ENCODE measurements at places on chromosomes 3 and 15. TPM values are rescaled to one million over a fixed set of nuclear protein-coding genes. Genes with fewer than 3 reads are reported as not detected.

DNA sequence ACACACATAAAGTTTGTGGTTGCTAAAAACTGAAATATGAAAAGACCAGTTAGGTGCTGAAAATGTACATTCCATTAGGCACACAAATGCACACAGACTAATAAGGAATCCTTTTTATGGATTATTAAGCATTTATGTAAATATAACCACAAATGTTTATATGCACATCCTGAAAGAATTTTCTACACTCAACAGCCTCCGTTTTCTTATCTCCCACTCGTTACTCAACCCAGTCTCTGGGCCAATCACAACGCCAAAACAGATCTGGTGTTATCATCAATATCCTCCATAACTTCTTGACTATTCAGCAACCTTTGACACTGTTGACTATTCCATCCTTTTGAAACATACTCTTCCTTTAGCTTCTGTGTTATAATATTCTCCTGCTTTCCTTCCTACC, 136.4 kb downstream of the ATP8B4 start:
- no peak overlapping the region for H3K4me3 ChIP-seq
- no peaks in the 10 kb centered on the region for H3K36me3 ChIP-seq
- no peak for DNase-seq
- H3K27me3 ChIP-seq: no peaks in the 10 kb centered on the region
- H3K4me1 ChIP-seq: peaks cover 3% of the 10 kb centered on the region
- H3K27ac ChIP-seq: peak overlapping the region; percentile 15

- DNase-seq: no peak
- H3K27me3 ChIP-seq: no peaks in the 10 kb centered on the region
- H3K4me1 ChIP-seq: no peaks in the 10 kb centered on the region
- no peak overlapping the region for H3K27ac ChIP-seq
- H3K36me3 ChIP-seq: no peaks in the 10 kb centered on the region
Measured at GRCh38 chr3:113673593-113673992, 22.8 kb downstream of the USF3 start.

GRCh38 chr3:139473155-139473771, 3.1 kb downstream of the RBP2 start:
- H3K4me1 ChIP-seq: peaks cover 17% of the 10 kb centered on the region
- peak; percentile 50 for DNase-seq
- no peaks in the 10 kb centered on the region for H3K36me3 ChIP-seq
- no peak overlapping the region for H3K4me3 ChIP-seq
- H3K27ac ChIP-seq: peak overlapping the region; percentile 55
- no peaks in the 10 kb centered on the region for H3K27me3 ChIP-seq

DNA sequence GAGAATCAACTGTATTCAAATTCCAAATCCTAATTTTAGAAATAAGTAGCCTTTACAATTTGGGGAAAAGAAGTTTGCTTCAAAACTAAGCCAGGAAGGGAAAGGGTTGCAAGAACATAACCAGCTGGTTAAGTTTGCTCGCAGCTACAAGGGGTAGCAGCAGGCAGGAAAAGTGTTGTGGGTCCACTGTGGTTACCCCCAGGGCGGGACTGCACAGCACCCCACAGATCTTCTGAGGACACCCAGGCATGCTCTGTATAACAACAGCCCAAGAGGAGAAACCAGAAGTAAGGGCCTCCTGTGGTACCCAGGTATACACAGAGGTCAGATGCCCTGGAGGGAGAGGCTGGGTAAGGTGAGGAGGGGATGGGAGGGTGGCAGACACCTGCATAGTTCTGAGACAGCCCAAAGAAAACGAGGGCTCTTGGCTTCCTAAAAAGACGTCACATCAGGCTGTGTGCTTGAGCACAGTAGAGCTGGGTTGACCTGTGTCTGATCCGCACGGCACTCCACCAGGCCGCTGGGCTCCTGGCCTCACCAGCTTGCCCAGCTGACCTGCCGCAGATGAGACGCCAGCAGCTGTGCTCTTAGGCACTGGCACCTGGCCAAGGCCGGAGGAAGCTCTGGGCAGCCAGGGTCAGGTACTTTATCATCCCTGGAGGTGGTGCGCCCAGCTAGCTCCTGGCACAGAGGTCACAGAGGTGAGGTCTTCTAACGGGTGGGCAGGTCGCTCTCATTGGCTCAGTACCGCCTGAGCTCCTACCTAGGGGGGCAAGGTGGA, 81.8 kb upstream of the SNRPA1 start:
- H3K27ac ChIP-seq: no peak overlapping the region
- H3K4me1 ChIP-seq: peaks cover 11% of the 10 kb centered on the region
- H3K4me3 ChIP-seq: no peak overlapping the region
- no peaks in the 10 kb centered on the region for H3K36me3 ChIP-seq
- no peak for DNase-seq

Gene CHRD
- total RNA-seq: 15.0 TPM

GRCh38 chr3:64022451-64023186, 675 bp downstream of the PSMD6 start:
- H3K4me3 ChIP-seq: peak overlapping the region; percentile 99
- no peaks in the 10 kb centered on the region for H3K27me3 ChIP-seq
- peaks cover 12% of the 10 kb centered on the region for H3K4me1 ChIP-seq
- peak; percentile 11 for DNase-seq

Gene ISY1
- 20.1 TPM for total RNA-seq

Gene PCSK6
- 40.5 TPM for total RNA-seq

GRCh38 chr15:38253351-38253781, 730 bp downstream of the SPRED1 start:
- H3K27me3 ChIP-seq: no peaks in the 10 kb centered on the region
- peak; percentile 40 for DNase-seq
- H3K4me3 ChIP-seq: peak overlapping the region; percentile 80
- H3K27ac ChIP-seq: peak overlapping the region; percentile 100
- H3K4me1 ChIP-seq: no peaks in the 10 kb centered on the region

Gene IL5RA
- 1.5 TPM for total RNA-seq

Gene EPHB3
- 5.2 TPM for total RNA-seq

GRCh38 chr3:125324341-125324740, 50.8 kb downstream of the ZNF148 start:
- no peaks in the 10 kb centered on the region for H3K4me1 ChIP-seq
- H3K36me3 ChIP-seq: peaks cover 4% of the 10 kb centered on the region
- DNase-seq: no peak
- no peaks in the 10 kb centered on the region for H3K27me3 ChIP-seq

DNA sequence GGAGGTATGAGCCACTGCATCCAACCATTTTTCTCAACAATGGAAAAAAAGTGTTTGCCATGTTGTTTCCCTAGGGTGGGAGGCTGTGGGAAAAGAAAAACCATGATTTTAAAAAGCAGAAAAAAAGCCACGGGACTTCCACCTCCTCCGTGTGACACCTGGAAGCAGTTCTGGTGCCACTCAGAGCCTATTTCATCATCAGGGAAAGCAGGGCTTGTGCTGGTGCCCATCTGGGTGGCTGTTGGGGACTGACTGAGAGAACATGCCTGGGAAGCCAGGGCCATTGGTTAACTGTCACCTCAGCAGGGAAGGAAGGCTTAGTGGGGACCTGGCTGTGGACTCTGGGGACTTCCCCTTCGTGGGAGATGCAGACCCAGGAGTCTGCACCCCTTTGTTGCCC, 7.3 kb downstream of the RNU5B-1 start:
- H3K4me1 ChIP-seq: peaks cover 2% of the 10 kb centered on the region
- no peak overlapping the region for H3K27ac ChIP-seq
- no peaks in the 10 kb centered on the region for H3K36me3 ChIP-seq

DNA sequence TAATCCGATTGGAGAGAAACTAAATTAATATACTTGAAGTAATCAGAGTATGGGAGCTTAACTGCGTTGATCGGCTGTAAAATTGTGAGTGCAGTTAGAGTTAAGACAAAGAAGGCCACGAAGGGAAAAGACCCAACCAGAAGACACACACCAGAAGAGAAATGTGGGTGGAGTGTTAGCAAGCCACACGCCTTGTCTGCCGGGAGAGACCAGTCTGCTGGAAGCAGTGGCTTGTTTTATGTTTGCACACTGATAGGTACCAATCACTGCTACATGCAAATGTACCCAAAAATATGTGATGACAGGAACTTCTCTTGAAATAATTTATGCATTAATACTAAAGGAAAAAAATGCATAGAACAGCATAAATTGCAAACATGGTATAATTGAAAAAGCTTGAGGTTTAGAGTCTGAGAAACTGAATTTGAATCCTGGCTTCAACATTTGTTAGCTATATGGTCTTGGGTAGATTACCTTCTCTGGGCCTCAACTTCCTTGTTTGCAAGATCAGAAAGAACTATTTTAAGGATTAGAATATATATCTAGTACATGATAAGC, 23.1 kb downstream of the EEFSEC start:
- DNase-seq: no peak
- H3K27ac ChIP-seq: no peak overlapping the region
- H3K27me3 ChIP-seq: no peaks in the 10 kb centered on the region
- no peaks in the 10 kb centered on the region for H3K36me3 ChIP-seq

GRCh38 chr3:24129549-24129948, 184.5 kb downstream of the NR1D2 start:
- H3K36me3 ChIP-seq: no peaks in the 10 kb centered on the region
- H3K4me3 ChIP-seq: no peak overlapping the region
- no peak for DNase-seq
- H3K27me3 ChIP-seq: no peaks in the 10 kb centered on the region

Gene ERICH6
- total RNA-seq: not detected

Measured in hepatocyte (in vitro differentiated cells).